ENCODE measurements at places on chromosomes 7 and 10.

DNA sequence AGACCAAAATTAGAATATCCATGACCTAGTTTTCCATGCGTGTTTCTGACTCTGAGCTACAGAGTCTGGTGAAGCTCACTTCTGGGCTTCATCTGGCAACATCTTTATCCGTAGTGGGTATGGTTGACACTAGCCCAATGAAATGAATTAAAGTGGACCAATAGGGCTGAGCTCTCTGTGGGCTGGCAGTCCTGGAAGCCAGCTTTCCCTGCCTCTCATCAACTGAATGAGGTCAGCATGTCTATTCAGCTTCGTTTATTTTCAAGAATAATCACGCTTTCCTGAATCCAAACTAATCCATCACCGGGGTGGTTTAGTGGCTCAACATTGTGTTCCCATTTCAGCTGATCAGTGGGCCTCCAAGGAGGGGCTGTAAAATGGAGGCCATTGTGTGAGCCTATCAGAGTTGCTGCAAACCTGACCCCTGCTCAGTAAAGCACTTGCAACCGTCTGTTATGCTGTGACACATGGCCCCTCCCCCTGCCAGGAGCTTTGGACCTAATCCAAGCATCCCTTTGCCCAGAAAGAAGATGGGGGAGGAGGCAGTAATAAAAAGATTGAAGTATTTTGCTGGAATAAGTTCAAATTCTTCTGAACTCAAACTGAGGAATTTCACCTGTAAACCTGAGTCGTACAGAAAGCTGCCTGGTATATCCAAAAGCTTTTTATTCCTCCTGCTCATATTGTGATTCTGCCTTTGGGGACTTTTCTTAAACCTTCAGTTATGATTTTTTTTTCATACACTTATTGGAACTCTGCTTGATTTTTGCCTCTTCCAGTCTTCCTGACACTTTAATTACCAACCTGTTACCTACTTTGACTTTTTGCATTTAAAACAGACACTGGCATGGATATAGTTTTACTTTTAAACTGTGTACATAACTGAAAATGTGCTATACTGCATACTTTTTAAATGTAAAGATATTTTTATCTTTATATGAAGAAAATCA lies 35.5 kb downstream of the CAV1 start:
- DNase-seq: no peak

DNA sequence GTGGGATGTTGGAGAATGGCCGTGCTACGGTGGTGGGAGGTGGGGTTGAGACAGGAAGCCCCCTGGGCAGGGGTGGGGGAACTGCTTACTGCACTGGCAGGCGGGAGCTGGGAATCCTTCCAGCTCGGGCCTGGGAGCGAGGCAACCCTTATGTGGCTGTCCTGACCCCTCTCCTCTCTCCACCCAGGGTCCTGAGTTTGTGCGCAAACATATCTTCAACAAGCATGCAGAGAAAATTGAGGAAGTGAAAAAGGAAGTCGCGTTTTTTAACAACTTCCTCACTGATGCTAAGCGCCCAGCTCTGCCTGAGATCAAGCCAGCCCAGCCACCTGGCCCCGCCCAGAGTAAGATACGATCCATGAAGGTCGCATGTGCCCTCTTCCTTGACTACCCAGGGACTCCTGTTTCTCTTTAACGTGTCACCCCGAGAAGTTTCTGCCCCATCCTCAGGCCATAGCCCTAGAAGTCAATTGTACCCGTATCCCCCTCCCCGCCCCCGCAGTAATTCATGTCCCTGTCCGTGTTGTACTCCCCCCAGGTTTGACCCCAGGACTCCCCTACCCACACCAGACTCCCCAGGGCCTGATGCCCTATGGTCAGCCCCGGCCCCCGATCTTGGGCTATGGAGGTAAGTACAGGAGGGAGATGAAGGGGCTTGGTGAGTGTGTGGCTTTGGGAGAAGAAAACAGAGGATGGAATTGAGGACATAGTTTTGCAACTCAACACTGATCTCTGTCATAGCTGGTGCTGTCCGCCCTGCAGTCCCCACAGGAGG lies 1.8 kb downstream of the UFSP1 start:
- DNase-seq: peak; percentile 71

DNA sequence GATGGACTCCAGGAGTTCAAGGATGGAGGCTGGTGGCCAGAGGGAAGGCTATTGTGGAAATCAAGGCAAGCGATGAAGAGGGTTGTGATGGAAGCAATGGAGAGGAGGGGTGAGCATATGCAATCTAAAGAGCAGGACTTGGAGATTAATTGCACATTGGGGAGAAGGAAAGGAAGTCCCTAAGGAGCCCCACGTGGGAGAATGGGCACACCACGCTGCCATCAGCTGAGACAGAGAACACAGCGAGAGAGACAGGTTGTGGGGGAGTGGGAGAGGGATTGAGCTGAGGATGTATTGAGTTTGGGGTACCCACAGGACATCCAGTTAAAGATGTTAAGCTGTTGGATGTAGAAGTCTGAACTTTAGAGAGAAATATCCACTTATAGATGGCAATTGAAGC lies 73.6 kb downstream of the TMEM178B start:
- DNase-seq: no peak

DNA sequence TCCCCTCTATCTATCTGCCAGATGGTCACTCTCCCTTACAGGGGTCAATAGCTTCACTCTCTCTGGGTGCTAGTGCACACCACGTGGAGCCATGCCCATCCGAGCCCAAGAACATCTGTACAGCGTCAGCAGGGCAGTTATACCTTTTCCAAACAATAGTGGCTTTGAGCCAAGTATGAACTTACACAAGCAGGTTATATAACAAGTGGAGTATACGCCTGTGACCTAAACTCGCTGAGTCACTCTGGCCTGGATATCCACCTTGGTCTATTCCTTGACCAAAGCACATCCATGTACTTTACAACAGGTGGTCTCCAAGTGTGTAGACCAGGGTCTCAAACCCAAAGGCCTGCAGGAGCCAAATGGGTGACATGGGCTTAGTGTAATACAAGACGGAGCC lies 20.3 kb downstream of the PLAC9 start:
- no peak for DNase-seq

DNA sequence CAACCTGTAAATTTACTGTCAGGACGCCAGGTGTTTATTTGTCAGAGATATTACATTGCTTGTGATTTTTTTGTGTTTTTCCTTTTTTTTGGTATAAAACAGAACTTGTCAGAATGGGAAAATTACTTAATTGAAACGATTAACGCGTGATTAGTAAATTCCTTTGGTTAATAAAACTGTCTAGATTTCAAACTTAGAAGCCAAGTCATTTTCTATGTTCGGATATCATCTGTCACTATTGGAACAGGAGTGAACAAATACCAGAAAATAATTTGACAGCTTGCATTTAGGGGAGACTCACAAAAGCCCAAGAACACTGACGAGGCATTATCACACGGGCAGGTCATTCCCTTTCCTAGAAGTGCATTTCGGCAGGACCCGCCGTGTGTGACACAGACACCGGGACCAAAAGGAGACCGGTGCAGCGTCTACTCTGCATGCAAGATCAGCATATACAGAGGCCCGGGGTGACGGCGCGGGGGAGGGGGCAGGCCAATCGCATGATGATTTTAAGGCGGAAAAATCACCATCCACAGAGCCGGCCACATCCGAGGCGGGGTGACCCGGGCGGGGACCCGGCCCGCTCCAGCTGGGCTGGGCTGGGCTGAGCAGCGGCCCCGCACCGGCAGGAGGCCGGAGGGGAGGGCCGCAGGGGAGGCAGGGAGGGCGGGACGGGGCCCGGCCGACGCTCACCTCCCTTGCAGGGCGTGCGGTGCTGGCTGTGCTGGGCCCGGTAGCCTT lies 841 bp downstream of the GLUD1 start:
- peak; percentile 68 for DNase-seq

DNA sequence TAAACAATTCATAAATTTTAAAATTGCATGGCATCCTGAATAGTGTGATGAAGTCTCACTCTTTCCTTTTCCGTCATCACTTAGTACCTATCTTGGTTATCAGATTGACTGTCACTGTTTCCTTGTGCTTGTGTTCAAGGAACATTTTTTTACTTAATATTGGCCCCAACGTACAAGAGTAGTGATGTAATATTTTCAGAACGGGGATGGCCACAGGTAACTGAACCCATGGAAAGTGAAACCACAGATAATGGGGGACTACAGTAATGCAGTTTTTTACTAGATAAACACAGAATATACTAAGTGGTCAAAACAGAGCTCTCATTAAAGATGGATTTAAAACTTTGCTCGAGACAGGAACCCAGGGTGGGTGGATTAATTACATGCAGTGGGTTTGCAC lies 85.4 kb downstream of the MACC1 start:
- no peak for DNase-seq

DNA sequence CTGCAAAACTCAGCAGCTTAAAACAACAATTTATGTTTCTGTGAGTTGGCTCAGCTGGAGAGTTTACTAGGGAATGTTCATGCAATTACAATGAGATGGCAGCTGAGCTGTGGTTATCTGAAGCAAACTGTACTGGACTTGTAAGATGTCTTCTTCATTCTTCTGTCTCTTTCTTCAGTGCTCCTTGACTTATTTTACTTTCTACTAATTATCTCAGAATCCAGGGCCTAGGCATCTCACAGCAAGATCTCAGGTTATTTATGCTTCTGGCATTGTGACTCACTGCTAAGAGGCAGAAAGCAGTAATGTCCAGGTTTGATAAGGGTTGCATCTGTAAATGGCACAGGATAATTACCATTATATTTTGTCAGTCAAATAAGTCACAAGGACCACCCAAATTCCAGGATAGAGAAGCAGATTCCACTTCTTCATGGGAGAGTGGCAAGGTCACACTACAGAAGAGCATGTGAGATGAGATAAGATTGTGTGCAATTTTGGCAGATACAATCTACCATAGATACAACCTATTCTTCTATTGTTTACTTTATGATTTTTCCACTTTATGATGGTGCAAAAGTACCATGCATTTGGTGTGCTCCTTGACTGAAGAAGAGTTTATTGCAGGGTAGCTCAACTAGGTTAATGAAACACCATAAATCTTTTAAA lies 16.8 kb downstream of the VIM start:
- DNase-seq: no peak

- no peak for DNase-seq
Measured at GRCh38 chr10:92122941-92123450, 167.9 kb downstream of the CPEB3 start.

DNA sequence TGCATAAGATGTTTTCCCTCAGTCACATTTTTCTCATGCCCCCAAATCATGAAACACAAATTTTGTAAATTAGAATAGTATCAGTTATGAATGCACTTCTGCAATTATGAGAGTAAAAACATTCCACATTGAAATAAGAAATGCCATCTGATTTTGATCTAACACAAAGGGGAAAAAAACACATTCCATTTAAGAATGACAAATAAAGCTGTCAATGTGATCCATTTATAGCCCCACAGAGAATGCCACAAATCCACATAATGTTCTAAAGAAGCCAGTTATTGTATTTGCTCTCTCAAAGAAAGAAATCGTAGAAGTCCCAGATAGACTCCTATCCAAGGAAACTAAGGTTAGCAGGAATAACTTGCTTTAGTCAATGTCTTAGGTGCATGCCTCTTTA lies 48.7 kb upstream of the RHOBTB1 start:
- DNase-seq: no peak

- DNase-seq: no peak
Measured at GRCh38 chr10:115402699-115403098, 309.5 kb downstream of the ATRNL1 start.

DNA sequence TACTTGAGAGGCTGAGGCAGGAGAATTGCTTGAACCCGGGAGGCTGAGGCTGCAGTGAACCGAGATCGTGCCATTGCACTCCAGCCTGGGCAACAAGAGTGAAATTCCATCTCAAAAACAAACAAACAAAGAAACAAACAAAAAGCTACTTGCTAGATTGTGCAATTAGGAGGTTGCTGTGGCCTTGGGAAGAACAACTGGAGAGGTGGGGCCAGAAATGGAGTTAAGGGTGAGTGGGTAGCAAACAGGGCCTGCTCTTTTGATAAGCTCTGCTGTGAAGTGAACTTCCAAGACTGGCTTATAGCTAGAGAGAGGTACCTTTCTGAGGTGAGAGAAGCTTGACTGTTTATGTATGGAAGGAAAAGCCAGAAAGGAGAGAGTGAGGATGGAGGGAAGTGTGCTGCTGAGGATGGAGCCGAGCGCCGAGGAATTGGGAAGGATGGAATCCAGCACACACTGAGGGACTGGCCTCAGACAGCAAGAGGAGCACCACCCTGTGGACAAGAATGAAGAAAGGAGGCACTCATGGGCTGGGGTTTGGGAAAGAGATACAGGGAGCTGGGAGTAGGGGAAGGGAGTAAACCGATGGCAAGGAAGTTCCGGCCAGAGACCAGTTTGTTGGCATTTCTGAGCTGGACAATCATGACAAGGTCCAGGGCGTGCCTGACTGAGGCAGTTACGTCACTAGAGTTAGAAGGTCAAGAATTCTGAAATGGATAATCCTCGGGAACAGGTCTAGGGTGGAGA lies 7.0 kb upstream of the RPEL1 start:
- no peak for DNase-seq

DNA sequence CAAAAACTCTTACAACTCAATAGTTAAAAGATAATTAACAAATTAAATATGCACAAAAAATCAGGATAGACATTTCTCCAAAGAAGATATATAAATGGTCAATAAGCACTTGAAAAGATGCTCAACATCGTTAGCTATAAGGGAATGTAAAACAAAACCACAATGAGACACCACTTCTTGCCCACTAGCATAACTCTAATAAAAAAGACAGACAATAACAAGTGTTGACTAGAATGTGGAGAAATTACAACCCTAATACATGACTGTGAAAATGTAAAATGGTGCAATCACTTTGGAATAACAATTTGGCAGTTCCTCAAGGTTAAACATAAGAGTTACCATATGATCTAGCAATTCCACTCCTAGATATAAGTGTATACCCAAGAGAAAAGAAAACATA lies 74.3 kb upstream of the PCGF5 start:
- no peak for DNase-seq
